Anterior cingulate cortex (tissue), 58 donors: ENCODE measurements at places on chromosomes 4 and X.

- no peak for DNase-seq
Observed at GRCh38 chr4:47838445-47838844, 578 bp upstream of the CORIN start.

DNA sequence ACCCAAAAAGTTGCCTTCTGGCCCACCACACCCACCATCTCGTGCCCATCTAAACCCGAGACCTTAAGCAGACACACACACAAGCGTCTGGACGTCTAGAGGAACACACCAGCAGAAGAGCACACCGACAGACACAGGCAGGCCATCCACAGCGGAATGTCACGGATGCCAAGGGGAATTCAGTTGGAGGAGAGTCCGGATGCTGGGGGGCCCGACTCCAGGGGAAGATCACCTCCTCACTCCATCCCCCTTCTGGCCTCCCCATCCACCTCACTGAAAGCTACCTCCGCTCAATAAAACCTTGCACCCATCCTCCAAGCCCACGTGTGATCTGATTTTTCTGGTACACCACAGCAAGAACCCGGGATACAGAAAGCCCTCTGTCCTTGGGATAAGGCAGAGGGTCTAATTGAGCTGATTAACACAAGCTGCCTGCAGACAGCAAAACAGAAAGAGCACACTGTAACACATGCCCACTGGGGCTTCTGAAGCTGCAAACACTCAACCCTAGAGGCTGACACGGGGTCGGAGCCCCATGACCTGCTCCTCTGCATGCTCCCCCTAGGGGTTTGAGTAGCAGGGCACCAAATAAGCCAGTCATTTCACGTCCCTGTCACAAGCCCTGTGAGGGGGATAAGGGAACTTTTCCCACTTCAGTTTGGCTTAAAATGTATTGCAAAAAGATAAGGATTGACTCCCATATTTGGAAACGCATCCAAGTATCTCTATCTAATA lies 339.6 kb upstream of the PCDH10 start:
- DNase-seq = no peak

GRCh38 chr4:114399105-114399504 lies 199.5 kb upstream of the UGT8 start:
- no peak for DNase-seq

DNA sequence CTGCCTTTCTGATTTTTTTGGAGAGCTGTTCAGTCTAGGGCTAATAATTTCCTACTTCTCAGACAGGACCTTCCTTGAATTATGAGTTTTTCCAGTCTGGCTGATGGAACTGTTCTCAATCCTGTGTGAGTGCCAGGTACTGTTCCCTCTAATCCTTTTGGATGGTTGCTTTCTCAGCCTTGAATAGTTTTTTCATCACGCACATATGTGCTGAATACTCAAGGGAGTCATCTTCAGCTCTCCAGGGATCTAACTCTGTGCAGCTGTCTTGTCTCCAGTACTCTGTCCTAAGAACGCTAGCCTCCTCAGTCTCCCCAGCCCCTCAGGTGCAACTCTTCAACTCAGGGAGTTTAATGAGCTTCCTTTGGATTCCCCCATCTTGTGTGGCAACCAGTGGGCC lies 93.2 kb downstream of the GASK1B start:
- DNase-seq = no peak

GRCh38 chr4:36206603-36207311 lies 37.6 kb downstream of the ARAP2 start:
- no peak for DNase-seq

GRCh38 chr4:165388756-165389155 lies 9.9 kb downstream of the CPE start:
- no peak for DNase-seq

- DNase-seq = no peak
Observed at GRCh38 chr4:38980903-38981676, 51.1 kb downstream of the TMEM156 start.

DNA sequence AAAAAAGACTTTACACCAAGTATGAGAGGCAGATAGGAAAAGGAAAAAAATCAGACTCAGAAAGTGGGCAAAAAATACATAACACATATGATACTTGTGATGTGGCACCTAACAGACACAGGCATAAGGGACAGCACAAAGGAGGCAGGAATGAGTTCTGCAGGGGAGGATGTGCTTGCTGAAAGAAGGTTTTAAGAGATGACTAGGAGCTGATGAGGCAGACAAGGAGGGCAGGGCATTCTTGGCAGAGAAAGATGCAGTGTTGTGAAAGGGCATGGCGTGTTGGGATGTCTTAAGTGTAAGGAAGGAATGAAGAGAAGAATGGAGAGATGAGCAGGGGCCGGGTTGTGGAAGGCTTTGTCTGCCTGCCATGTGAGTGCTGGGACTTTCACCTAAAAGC lies 49.7 kb upstream of the TMEM154 start:
- DNase-seq = no peak

GRCh38 chrX:53476371-53476770 lies 42.2 kb upstream of the HSD17B10 start:
- DNase-seq = no peak

DNA sequence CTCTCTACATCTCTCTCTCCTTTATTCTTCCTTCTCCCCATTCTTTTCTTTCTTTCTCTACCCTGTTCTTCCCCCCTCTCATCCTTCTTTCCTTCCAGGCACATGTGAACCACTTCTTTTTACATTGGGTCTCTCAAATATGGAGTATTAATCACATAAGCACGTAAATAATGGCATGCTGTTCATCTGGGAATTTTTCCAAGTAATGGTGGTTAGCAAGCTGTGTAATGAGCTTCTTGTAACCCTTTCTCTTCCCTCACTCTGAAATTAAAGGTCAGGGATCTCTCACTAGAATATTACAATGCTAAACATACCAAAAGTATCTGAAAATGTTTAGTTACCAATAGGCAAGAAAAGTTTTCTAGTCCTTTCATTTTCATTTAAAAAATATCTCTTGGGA lies 239.9 kb upstream of the TEX13A start:
- no peak for DNase-seq

GRCh38 chrX:152641996-152642395 lies 4.3 kb downstream of the GABRQ start:
- peak; percentile 15 for DNase-seq

- no peak for DNase-seq
Observed at GRCh38 chrX:109691277-109691676, 41.8 kb downstream of the ACSL4 start.

DNA sequence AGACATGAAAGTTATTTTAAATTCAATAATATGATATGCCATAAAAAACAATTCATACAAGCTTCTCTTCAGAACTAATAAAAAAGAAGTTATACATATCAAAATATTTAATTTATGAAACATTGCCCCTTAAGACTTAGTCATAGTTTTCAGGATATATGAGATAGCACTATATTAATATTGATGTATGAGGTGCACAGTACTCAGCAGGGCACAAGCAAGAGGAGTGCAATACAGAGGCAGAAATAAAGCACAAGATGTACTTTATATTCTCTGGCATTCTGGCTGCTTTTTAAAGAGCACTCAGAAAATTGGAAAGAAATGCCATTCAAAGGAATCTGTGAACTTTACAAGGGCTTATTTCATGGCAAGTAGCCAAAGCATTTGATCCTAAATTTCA lies 274.9 kb downstream of the CPXCR1 start:
- DNase-seq = no peak

GRCh38 chrX:153881281-153881680 lies 4.7 kb downstream of the L1CAM start:
- DNase-seq = no peak

GRCh38 chrX:38636949-38637819 lies 75.8 kb downstream of the TSPAN7 start:
- DNase-seq = peak; percentile 68

DNA sequence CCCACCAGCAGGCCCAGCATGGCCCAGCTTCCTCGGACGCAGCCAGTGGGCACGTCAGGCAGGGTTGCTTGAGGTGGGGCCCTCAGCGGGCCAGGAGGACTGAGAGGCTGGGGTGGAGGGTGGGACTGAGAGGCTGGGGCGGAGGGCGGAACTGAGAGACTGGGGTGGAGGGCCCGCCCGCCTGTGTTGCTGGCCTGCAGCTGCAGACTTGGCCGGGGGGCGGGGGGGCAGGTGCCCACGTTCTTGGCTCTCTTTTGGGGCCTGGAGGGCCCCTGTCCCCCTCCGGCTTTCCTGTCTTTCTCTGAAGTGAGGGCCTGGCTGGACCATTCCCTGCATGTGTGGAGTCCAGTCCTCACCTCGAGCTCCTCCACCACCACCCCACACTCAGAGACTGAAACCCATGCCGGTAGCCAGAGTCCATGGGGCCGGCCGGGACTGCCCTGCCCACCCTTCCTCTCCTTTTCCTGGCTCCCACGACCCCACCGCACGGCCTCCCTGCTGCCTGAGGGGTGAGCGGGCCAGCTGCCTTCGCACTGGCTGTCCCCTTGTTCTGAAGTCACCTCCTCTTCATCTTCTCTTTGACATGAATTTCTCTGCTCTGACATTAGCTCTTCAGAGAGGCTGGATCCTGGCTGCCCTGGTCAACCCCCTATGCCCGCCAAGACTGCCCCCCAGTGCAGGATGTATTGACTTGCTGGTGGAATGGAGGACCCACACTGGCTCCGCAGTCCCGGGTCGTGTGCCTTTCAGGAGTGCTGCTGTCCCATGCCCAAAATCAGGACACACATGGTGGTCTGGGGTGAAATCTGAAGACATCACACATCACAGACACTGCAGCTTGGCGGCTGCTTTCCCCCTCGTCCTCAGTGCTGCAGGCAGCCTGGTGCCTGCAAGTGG lies 10.1 kb upstream of the NKX1-1 start:
- DNase-seq = no peak

- DNase-seq = no peak
Observed at GRCh38 chr4:185838514-185839193, 26.7 kb upstream of the SORBS2 start.

DNA sequence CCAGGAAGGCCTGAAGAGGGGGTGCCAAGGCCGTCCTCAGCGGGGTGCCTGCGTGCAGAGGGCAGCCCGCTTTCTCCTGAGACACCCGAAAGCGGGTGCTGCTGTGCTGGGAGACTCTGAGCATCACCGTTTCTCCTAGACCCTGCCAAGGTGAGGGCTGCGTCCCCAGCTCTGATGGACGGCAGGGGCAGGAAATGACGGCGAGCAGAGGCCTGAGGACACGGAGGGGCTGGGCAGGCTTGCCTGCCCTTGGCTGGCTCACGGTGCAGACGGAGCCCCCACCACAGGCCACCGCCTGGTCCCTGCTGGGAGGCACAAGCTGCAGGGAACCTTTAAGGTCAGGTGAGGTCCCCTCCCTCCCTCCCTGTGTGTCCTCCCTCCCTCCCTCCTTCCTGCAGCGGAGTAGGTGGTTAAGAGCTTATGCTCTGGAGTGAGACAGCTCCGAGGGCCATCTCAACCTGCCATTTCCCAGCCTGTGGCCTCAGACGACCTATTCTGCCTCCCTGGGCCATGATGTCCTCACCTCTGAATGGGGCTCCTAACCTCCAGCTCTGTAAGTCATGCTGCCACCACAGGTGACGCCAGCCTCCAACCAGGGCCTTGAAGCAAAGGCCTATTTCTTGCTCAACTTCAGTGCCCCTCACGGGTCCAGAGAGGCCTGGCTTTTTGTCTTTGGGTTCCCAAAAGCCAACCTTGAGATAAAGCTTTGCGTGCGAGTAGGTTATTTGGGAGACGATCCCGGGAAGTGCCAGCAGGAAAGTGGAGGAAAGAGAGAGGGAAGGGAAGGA lies 54.2 kb upstream of the GRPEL1 start:
- DNase-seq = no peak
